ENCODE measurements at places on chromosomes 3 and 15.
A peak's percentile ranks its signal among the peaks of the same experiment; 100 is the strongest.

- DNase-seq = no peak
Observed at GRCh38 chr15:67905628-67906027, 65.8 kb upstream of the RNU6-1 start.

- no peak for DNase-seq
Observed at GRCh38 chr3:155038203-155038554, 41.9 kb upstream of the MME start.

GRCh38 chr3:5221701-5222100 is 34.2 kb downstream of the EDEM1 start:
- no peak for DNase-seq

GRCh38 chr15:44500555-44500954 is 36.4 kb upstream of the EIF3J start:
- no peak for DNase-seq

GRCh38 chr15:52288051-52288942 is 7.3 kb downstream of the MYO5C start:
- DNase-seq = no peak

DNA sequence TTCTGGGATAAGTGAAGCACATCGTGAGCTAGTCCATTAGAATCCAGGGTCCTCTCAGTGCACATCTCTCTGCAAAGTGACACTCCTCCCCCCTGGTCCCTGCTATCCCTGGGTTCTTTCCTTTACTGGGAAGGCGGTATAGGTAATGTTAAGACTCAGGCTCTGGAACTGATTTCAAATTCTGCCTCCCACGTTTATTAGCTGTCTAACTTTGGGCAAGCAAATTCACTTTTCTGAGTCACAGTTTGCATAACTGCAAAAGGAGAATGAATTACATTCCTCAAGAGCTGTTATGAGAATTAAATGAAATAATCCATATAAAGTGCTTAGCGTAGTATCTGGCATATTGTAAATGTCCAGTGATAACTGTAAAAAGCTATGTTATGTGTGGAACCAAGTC is 168.1 kb upstream of the LRRN1 start:
- no peak for DNase-seq

- DNase-seq = no peak
Observed at GRCh38 chr15:67242708-67243111, 11.8 kb downstream of the AAGAB start.

DNA sequence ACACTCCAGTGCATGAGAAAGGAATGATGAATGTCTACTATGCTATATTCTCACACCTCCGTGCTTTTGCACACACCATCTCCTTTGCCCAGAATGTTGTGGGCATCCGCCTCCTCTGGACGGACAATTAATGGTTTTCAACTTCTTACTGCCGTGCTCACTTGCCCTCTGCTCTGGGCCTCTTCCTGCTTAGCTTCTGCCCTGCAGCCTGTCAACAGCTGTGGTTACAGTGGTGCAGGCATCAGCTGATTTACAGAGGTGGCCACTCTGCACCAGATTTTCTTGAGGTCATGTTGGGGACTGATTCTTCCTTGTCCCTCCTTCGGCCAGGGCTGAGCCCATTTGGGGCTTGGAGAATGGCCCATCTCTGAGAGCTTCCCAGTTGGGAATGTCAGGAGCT is 56.5 kb upstream of the TMEM115 start:
- no peak for DNase-seq

- DNase-seq = peak; percentile 37
Observed at GRCh38 chr3:58635371-58636285, 30.9 kb downstream of the FAM3D start.

DNA sequence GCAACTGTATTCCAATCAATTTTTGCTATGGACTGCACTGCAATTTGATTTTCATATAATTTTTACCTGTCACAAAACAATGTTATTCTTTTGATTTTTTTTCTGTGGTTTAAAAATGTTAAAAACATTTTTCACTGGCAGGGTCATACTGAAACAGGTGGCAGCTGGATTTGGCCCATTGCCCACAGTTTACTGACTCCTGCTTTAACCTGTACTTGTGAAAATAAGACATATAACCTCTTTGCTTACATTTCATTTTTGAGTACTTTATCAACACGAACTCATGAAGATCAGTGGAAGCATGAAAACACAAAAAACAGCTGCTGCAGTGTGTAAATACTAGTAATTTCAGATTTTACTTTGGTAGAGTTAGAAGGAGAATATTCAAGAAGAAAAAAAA is 313.1 kb downstream of the WDR72 start:
- no peak for DNase-seq

DNA sequence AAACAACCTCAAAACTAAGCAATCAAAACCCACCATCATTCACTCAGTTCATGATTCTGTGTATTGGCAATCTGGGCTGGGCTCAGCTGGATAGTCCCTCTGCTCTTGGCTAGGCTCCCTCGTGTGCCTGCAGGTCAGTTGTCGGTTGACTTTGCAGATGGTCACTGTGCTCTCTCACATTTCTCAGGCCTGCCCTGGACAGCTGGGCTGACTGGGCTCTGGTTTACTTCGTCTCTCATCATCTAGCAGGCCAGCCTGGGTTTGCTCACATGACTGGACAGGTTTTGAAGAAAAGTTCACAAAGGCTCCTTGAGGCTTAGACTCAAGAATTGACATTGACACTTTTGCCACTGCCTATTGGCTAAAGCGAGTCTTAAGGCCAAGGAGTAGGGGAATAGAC is 105.0 kb upstream of the CTNNB1 start:
- DNase-seq = no peak

DNA sequence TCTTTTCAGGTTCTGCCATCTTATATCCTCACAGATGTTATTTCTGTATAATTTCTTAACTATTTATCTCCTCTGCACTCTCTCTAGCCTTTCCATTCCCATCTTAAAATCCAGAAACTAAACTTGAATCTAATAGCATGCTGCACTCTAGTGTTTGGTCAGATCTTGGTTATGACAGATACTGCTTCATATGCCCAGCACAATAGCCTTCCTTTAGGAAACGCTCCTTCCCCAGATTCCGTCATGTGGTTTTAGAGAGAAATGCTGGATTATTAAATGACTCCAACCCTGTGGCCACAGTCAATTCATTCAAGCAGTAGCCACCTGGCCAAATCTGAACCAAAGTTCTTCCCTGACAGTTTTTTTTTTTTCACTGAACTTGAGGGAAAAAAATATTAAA is 19.4 kb downstream of the RASGRP1 start:
- DNase-seq = no peak

DNA sequence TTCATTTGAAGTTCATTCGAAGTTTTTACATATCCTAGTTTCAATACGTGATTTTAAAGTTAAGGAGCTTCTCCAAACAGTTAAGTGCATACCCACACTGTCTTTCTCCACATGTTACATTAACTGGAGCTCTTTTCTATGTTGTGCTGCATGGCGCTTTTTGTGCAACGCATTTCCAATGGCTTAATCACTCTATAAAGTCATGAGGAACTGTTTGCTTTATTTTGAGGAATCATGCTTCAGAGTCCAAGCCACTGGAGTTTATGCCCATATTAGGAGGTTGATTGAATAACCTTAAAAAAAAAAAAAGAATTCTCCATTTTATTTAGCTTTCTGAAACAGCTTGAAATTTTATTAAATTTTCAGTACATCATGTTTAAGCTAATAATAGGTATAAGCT is 109.4 kb upstream of the MBNL1 start:
- no peak for DNase-seq

DNA sequence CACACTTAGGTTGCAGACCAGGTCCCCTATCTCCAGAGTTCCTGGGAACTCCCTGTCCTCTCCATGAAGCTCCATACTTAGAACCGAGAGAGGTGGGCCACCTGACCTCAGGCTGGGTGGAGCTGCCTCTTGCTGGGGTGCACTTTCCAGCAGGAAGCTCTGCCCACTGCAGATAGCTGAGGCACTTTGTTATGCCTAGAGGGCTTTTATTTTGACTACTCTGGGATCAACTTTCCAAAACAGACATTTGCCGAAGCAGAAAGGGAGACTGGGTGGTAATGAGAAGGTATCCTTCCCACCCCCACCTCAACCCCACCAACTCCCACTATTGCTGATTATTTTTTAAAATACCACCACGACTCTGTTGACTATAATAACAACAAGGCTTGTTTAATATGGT is 54.7 kb downstream of the CLDN11 start:
- no peak for DNase-seq

DNA sequence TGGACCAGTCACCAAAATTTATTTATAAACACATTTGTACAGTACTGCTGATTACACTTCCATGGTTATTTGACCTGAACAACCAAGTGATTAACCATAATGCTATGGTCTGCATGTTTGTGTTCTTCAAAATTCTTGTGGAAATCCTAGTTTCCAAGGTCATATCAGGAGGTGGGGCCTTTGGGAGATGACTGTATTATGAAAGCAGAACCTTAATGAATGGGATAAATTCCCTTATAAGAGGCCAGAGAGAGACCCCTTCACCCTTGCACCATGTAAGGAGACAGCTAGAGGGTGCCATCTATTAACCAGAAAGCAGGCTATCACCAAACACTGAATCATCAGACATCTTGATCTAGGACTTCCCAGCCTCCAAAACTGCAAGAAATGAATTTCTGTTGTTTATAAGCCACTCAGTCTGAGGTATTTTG is 1.9 kb downstream of the SCAPER start:
- no peak for DNase-seq

DNA sequence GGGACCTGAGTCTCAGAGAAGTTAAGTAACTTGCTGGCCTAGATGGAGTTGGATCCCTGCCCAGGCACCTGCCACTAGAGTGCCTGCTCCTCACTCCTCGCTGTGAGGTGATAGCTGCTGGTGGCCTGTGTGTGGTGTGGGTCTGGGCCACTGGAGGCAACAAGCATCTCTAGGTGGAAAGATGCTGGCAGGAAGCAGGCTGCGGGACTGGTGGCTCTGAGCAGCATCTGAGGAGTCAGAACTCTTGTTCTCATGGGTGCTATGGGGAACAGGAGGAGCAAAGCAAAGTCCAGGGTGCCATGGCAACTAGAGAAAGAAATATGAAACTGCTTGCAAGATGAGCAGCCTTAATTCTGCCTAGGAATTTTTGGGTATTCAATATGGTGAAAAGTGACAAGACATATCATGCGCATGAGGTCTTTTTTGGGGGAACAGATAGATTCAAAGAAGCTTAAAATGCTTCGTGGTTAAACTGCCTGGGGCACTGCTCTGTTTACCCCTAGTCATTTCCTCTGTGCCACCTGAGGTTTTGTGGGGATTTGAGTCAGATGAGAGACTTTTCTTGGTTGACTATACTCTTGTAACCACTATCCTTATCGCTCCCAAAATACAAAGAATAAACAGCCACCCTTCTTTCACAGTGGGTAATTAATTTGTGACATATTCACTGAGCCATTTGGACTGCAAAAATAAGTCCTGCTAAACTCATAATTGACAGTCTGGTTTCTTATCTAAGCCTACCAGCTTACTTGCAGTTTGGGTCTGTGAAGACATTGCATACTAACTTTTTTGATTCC is 50.3 kb downstream of the MED12L start:
- no peak for DNase-seq

GRCh38 chr15:71111181-71111565 is 4.1 kb upstream of the THSD4 start:
- peak; percentile 22 for DNase-seq

DNA sequence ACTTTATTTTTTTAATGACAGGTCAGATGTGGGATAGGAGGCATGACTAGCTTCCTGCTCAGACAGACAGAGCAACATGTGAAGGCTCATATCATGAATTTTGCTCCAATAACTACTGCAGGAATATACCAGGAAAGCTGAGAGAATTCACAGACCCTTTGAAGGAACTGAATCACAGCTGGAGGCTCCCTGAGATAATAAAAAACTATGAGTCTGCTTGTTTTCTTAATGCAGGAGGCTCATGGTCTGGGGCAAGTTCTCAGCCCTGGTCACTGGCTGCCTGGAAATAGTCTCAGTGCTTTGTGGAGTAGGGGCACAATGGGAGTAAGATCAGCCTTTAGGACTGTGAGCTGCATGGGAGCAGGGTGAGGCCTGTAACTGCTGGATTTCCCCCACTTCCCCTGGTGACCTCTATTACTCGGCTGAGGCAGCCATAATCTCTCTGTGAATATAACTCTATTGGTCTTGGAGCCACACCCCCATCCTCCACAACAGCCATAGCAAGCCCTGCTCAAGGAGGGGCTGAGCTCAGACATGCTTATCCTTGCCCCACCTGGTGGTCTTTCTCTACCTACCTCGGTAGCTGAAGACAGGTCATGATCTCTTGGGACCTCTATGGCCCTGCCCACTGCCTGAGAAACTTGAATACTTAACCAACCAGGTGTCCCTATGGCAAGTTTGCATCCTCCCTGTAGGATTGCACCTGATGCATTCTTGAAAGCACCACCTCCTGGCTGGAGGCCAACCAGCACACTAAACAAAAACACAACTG is 281.6 kb upstream of the TMCO5A start:
- DNase-seq = peak; percentile 50

- DNase-seq = no peak
Observed at GRCh38 chr3:107235193-107235927, 141.9 kb upstream of the CCDC54 start.

GRCh38 chr3:173688216-173688842 is 290.8 kb downstream of the NLGN1 start:
- DNase-seq = no peak

DNA sequence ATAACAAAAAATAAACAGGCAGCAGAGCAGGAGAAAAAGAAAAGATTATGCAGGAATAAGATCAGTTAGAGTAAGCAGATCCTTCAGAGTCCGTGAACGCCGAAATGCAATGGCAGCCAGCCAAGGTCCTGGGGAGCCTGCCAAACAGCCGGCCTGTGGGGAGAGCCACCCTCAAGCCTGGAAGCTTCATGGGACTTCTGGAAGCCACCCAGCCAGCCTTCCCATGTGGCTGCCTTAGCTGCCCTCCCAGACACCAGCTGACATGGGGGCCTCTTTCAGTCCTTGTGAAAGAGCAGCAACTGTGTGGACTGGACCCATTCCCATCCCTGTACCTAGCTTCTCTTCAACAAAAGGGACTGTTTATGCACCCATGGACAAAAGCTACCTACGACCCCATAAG is 64.9 kb upstream of the RAD18 start:
- DNase-seq = no peak

DNA sequence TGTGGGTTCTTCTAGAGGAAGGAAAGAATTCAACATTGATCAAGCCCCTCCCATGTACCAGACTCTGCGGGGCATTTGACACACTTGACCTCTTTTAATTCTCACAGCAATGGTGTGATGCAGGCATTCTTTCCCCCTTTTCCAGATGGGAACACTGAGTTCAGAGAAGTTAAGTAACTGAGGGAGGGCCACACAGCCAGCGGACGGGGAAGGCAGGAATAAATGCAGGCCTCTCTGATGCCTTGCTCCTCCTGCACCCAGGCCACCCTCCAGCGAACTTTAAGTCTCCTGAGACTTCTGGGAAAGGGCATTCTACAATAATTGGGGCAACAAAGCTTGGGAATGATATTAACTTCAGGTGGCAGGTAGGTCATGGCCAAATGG is 227.4 kb downstream of the UACA start:
- DNase-seq = no peak

GRCh38 chr3:21484828-21485144 is 266.2 kb downstream of the ZNF385D start:
- no peak for DNase-seq

DNA sequence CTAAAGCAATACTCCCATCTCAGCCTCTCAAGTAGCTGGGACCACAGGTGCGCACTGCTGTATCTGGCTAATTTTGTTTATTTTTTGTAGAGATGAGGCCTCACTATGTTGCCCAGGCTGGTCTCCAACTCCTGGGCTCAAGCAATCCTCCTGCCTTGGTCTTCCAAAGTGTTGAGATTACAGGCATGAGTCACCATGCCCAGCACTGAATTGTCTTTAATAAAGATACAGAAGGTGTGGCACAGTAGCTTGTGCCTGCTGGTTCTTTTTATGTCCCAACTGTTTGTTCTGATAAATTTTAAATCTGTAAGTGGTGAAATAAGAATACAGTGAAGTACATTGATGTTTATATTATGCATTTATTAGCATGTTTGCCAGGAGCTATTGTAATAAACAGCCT is 20.6 kb upstream of the TRAK1 start:
- DNase-seq = no peak
